ENCODE measurements at places on chromosomes 13 and 19.

- no peak for DNase-seq
These were observed 219.9 kb upstream of the IRS2 start for GRCh38 chr13:110006304-110006703.

- DNase-seq: no peak
These were observed 68.6 kb upstream of the KL start for GRCh38 chr13:32947411-32948276.

GRCh38 chr19:55586976-55587668, 6.5 kb upstream of the ZNF579 start:
- DNase-seq: peak; percentile 81

DNA sequence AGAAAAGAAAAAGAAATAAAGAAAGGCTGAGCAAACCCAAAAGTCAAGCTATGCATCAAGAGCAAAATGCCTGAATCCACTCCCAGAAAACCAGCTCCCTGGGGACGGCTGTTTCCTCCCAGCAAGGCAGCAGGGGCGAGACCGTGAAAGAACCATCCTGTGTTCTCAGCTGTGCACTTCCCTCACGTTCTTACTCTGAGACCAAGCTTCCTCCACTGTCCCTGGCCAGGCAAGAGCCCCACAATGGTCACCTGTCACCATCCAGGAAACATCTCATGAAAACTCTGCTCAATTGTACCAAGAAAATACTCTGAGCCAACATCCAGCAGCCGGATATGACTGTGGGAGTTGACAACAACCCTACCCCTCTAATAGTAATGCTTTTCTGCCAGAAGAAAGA, 22.9 kb downstream of the RAB20 start:
- no peak for DNase-seq

DNA sequence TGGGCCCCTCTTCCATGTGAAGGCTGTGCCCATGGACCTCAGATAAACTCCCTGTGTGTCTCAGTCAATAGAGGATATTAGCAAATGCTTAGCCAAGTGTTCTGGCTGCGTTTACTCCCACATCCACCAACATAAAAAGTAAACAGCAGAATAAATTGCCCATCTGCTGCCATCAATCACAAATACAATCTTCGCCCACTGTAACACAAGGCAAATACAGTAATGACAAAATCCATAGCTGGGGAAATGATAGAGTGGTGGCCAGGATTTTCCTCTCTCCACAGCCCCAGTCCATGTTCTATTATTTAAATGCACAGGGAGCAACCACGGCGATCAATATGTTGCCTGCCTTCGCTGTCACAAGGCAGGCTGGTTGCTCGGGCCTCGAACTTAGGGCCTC, 376.5 kb downstream of the UQCRFS1 start:
- DNase-seq: no peak

DNA sequence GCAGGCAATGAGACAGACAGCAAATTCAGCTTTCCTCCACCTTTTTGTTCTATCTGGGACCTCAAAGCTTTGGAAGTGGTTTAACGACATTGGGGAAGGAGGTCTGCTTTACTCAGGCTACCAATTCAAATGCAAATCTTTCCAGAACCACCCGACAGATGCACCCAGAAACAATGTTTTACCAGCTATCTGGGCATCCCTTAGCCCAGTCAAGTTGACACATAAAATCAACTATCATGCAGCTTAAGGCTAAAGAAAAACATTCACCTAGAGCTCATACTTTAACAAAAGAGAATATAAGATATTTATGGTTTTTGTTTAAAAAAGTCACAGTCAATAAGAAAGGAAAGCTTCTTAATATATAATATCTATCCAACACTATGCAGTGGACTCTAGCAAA, 246.0 kb downstream of the NALCN start:
- no peak for DNase-seq
